Purkinje cell (primary cell): ENCODE measurements at places on chromosomes 3 and 15. TPM values are rescaled to one million over a fixed set of nuclear protein-coding genes. Genes with fewer than 3 reads are reported as not detected.

SCAANT1 gene
- polyA plus RNA-seq, result not detected in 2 replicates

CCRL2 gene
- 0.15 TPM in 1 of 2 replicates, not detected in the other for polyA plus RNA-seq

PXYLP1 gene
- polyA plus RNA-seq, result 37.4 and 43.3 TPM in 2 replicates

FSIP1 gene
- 1.5 TPM in 1 of 2 replicates, not detected in the other for polyA plus RNA-seq

MUC20 gene
- polyA plus RNA-seq, result 2.7 and 3.4 TPM in 2 replicates

PLS1 gene
- 12.9 and 27.3 TPM in 2 replicates for polyA plus RNA-seq

ARPP21 gene
- 42.6 and 76.9 TPM in 2 replicates for polyA plus RNA-seq

ACAP2 gene
- polyA plus RNA-seq, result 25.7 and 36.3 TPM in 2 replicates

STAB1 gene
- not detected in 2 replicates for polyA plus RNA-seq

MRAS gene
- polyA plus RNA-seq, result 22.5 and 24.3 TPM in 2 replicates

SLCO2A1 gene
- polyA plus RNA-seq, result not detected in 2 replicates

EPHA3 gene
- polyA plus RNA-seq, result 3.9 and 7.2 TPM in 2 replicates

TPRG1 gene
- 0.64 TPM in 1 of 2 replicates, not detected in the other for polyA plus RNA-seq
